D721Med (cell line): ENCODE measurements at places on chromosomes 16 and 17.

DNA sequence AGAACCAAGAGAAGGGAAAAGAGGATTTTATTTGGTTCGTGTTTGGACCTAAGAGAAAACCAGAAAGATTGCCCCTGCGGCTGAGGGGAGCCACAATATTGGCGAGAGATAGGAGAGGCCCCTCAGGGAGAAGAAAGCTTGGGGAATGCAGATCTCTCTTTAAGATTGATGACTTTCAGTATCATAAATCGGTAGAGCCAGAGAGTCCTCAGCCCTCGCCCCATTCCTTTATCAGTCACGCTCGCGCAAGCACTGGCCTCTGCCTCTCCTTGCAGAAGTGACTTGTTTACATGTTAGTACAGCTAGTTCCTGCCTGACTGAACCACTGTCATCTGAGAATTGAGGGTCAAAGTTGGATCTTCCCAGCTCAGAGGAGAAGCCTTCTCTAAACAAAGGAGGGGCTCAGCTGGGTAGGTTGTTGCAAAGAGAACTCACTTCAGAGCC is 21.5 kb upstream of the KRT19 start:
- DNase-seq, result no peak

DNA sequence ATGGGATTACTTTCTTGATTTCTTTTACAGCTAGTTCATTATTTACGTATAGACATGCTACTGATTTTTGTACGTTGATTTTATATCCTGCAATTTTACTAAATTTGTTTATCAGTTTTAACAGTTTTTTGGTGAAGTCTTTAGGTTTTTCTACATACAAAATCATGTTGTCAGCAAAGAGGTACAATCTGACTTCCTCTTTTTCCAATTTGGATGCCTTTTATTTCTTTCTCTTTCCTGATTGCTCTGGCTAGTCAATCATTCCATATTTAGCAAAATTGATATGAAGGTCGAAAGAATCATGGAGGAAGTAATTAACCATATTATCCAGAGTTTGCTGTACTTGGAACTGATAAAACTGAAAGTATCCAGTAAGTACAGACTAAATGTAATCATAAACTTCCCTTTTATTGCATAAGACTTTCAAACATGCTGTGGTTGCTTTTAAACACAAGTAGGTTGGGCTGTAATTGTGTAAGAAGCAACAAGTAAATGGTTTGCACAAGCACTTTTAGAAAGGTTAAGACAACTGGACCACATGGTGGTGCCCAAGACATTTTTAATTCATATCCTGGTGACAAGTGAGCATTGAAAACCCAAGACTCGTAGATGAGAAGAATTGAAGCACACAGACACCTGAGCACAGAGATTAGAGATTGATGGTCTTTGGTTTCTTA is 8.4 kb downstream of the GDE1 start:
- no peak for DNase-seq

GRCh38 chr17:34581446-34582184 is 2.2 kb downstream of the TMEM132E start:
- DNase-seq, result no peak

DNA sequence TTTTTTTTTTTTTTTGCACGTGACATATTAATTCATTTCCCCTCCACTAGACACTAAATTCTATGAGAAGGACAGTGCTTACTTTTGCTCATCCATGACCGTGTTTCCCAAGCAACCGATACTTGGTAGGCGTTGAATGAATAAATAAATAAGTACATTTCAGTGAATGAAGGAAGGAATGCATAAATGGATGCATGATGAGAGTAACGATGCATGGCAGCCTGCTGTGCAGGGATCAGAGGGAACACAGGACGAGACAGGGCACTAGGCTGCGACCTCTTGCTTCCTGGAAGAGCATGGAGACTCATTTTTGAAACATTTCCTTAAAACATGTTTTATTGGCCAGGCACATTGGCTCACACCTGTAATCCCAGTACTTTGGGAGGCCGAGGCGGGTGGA is 84.2 kb downstream of the UTP18 start:
- no peak for DNase-seq

DNA sequence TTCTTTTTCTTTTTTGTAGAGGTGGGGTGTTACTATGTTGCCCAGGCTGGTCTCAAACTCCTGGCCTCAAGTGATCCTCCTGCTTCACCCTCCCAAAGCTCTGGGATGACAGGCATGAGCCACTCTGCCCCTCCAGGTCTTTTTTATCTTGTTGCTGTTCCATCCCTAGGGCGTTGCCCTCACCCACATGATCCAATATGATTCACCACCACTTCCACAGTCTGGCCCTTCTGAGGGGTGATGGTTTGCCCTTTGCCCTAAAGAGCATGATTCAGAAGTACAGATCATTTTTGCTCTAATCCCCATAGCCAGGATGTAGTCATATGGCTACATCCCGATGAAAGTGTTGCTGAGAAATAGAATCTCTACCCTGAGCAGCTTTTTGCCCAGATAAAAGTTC is 18.8 kb downstream of the STX4 start:
- no peak for DNase-seq

GRCh38 chr17:2690165-2691068 is 21.1 kb downstream of the CLUH start:
- peak; percentile 20 for DNase-seq

DNA sequence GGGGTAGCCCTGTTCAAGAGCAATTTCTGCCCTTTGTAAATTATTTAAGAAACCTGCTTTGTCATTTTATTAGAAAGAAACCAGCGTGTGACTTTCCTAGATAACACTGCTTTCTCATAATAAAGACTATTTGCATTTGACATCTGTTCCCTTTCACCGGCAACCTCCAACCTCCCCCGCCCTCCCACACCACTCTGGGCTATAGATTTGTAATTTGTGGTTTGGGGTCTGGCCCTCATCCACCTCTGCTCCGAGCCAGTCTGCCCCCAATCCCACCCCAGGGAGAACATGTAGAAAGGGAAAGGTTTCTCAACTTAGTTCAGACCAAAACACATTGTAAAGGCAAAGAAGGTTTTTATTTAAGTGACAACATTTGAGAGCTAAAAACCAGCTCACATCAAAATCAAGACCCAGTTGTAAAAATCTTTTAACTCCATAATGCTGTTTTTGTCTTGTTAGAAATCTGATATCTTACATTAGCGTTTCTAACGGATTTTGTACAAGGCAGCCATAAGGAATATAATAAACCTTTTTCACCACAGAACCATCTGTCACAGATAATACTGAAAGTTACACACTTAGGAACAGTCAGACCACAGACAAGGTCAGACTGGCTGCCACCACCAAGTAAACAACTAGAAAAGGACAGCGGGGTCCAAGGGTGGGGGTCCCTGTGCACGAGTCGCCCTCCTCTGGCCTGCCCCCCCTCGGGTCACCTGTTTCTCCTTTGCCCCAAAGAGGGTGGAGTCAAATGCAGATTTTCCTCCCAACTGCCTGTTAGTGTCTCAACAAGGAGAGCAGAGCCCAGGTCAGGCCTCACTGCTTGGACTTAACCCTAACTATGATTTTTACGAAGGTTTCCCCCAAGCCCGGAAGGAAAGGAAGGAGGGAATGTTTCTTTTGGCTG is 6.9 kb downstream of the PIMREG start:
- no peak for DNase-seq

DNA sequence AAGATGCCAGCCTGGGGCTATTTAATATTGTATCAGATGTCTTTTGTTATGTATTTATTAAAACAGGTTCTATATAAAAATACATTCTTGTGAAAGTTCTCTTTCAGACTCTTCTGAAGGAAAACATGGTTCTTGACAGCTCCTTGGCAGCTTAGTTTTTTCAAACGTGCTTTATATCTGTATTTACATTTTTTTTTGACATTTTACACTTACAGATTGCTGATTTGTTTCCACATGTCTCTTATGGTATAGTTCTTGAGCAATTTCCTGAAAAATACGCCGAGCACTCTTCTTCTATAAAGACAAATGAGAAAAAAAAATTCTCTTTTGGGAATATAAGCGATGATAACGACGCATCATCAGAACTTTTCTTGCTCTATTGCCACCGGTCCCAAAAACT is 9.5 kb downstream of the IGSF6 start:
- DNase-seq, result no peak

GRCh38 chr16:46924402-46924801 is 40.2 kb downstream of the GPT2 start:
- no peak for DNase-seq

DNA sequence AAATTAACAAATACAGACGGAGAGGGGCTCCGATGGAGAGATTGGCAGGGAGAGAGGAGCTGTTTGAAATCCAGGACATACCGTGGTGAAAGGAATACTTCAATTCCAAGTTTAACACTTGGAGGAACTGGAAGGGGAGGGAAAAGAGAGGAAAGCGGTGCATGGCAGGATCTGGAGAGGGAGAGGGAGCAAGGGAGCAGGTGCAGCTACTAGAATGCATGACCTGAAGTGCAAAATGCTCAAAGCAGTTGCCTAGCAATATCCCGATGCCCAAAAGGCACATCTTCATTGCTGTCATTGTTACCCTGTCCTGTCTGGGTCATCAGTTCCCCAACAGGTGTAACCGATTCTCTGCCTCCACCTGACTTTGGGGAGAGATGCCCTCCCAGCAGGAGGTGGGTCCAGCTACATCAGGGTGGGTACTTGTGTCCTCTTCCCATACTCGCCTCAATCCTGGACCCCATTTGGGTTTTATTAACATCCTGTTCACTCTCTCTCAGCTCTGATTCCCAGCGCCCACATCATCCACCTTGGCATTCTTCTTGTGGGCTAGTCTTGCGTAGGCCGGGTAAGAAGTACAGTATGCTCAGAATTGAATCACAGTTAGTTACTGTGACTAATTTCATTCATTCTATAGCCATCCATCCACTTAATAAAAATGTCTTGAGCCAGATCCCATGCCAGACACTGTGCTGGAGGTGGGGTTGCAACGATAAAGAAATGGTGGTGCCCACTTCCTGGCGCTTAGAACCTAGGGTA is 37.4 kb upstream of the EMP2 start:
- no peak for DNase-seq

DNA sequence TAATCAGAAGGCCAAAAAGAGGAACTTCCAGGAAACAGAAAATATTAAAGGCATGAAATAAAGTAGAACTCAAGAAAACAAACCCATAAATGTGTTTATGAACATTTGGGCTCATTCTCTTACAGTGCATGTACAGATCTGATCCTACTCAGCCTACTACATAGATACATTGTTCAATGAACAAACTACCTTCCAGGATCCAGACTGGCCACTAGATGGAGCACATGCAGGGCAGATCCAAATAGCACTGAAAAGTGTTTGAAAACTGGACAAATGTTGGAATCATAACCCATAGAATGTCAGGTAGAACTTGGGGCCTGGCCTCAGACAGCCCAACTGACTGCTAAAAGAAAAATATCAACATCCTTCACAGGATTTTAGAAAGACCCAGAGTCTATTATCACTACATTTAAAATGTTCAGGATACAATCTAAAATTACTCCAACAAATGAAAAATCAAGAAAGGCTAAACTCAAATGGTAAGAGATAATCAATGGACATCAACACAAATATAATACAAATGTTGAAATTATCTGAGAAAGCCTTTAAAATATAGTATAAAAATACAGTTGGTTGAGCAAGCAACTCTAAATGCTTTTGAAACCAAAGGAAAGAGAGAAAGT is 122.4 kb upstream of the NUDT7 start:
- no peak for DNase-seq

GRCh38 chr17:67215991-67216421 is 29.0 kb downstream of the HELZ start:
- no peak for DNase-seq

- no peak for DNase-seq
Measured at GRCh38 chr17:5513628-5514027, 27.3 kb downstream of the MIS12 start.

DNA sequence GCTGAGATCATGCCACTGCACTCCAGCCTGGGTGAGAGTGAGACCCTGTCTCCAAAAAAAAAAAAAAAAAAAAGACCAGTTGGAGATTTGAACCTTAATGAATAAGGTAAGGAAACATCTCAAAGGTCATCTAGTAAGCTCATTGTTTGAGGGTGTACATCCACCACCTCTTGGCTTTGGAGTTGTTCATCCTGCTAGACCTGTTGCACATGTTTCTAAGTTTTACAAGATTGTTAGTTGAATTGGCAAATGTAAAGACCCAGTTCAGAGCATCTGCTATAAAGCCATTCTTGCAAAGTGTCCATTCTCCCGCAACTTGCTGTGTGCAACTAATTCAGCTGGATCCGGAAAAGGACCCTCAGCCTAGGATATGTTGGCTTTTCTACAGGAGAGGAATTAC is 1.5 kb downstream of the PSMD7 start:
- no peak for DNase-seq

DNA sequence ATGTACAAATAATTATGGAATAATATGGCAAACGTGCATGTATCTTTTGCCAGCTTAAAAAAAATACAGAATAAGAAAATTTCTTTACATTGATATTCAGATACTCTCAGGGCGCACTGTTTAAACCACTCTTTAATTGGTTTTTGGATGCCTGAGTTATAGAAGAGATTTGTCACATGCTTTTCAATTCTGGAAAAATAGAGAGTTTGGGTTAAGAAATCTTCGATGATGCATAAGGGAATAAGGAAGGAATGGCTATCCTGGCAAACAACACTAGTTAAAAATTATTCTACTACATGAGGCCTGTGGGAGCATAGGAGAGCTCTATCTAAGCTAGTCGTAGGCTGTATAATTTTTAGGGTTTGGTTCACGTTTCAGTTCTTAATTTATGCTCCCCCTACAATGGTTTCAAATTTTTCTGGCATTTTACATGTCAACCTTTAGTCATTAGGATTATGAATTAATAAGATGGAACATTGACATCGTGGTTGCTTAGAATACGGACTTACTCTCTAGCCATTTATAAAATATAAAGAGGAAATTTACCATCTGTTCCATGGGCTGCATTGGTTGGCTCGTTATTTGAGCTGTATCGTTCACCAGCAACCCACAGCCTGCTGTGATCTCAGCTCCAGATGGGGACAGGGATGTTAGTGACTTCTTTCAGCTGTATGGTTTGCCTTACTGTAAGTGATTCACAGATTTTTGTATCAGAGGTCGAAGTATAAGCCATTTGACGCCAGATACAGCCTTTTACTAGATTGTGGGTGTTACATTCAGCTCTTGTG is 15.9 kb downstream of the NARF start:
- DNase-seq, result no peak

DNA sequence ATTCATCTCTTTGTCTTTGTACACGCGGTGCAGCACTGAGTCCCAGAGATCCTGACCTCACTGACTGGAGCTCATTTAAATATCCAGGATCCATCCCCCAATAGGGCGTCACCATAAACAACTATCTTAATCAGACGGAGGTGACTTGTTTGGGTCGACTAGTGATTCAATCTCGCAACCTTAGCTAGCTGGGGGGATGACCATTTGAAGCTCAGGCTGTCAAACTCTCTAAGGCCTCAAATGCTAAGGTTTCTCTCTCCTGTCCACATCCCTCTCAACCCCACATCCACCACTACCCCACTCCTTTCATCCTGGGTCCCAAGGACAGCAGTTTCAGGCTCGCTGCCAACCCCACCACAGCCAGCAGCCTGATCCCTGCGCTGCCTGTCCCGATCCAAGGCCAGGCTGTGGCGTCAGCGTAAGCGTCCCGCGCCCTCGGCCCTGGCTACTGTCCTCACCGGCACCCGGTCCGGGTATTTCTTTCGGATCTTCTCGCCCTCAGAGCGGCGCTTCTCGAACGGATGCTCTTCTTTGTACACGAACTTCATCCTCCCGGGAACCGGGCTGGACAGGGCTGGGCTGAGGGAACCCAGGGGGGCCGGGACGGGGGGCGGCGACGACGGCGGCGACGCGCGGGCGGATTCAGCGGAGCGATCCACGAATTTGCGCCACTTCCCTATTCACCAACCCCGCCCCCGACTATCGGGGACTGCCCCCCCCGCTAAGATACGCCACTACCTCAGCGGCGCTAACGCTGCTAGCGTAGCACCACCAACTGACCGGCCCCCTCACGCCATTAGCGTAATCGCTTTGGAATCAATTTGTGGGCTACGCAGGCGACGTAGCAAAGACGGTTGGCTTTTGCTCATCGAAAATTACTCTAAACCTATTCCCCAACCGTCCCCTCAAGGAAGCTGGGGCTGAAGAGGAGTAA is at the start of gene GABARAP:
GABARAP (minus strand) TSS at position 667 of the 934 bp plus-strand sequence; CDS start at position 548, 119 bp downstream.
- DNase-seq, result no peak
